ENCODE measurements at places on chromosomes 12 and 14. TPM values are rescaled to one million over a fixed set of nuclear protein-coding genes. Genes with fewer than 3 reads are reported as not detected.

Gene DHRS2
- 0.56 TPM for total RNA-seq

Gene FOXG1
- not detected for total RNA-seq

Gene FAIM2
- total RNA-seq: 0.23 TPM

Gene POTEM
- total RNA-seq: not detected

Gene WNT5B
- 0.59 TPM for total RNA-seq

Gene AICDA
- total RNA-seq: not detected

Gene DPY19L2
- 2.8 TPM for total RNA-seq

Gene CLEC4D
- 0.67 TPM for total RNA-seq

Gene IL23A
- total RNA-seq: 0.25 TPM

All from liver (tissue), 10 donors.